ENCODE measurements at places on chromosomes 5 and 9.

DNA sequence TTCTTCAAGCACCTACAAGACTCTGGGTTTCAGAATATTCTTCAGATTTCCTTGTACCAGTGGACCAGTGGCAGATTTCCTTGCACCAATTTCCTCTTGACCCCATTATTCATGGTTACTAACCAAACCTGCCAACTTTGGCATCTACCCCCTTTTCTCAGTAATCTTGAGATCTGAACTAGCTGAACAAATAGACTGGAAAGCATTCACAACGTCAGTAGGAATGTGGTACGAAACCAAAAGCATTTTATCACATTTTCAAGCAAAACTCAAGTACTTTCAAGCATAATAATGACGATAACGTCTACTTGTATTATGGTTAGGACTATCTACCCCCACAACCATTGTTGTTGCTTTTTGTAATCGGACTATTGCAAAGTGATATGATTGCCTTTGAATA lies 1217.3 kb downstream of the PTPRD start:
- DNase-seq, result no peak

- no peak for DNase-seq
Observed at GRCh38 chr5:143155455-143155854, 248.0 kb downstream of the NR3C1 start.

GRCh38 chr5:64505769-64506566 lies at the start of gene RGS7BP:
RGS7BP (plus strand) TSS chr5:64506015; CDS start chr5:64506625, 610 bp downstream.
- no peak for DNase-seq

DNA sequence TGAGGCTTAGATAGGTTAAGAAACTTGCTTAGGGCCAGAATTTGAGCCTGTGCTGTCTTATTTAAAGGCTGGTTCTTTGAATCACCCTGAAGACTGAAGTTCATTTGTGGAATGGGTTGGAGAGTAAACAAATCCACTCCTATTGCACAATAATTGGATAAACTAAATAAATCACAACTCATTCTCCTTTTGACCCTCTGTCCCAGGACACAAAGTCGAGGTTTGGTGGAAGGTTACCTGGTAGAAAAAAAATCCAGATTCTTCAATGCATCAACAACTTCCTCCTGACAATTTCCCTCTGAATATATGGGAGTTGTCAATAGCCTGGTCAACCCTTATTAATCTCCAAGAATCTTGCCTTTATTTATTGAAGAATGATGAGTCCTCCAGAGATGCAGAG lies 28.9 kb downstream of the TBC1D2 start:
- no peak for DNase-seq

DNA sequence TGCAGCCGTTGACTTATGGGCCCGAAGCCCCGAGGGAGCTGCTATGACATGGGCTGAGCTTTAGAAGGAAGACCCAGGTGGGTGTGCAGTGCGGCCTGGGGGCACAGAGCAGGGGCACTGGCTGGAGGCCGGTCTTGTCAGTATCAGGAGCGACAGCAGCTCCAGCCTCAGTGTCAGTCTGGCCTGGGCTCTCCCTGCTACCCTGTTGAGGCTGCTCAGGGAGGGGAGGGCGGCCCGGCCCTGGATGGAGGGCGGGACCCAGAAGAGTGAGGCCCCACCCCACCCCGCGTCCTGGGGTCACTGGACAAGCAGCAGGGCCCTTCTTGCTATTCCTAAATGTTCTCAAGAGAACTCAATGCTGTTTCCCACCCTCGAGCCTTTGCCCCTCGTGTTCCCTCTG lies 18.0 kb downstream of the GFI1B start:
- DNase-seq, result no peak

DNA sequence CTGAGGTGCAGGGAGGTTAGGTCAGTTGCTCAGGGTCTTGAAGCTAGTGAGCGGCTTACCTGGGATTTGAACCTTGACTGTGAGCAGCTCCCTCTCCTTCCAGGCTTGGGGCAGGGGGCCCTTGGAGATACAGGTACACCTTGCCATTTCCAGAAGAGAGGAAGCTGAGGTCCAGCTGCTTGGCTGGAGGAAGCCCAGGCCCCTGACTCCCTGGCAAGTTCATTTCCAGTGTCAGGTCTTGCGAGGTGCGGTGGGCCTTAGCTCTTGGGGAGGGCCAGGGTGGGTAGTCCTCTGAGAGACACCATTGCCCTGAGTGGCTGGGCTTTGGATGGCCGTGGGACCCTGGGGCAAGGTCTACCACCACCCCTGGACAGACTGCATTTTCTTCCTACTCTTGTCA lies 9.3 kb downstream of the PPARGC1B start:
- no peak for DNase-seq

Measured in SHP77 (cell line).